ENCODE measurements at places on chromosomes 3 and 15.

DNA sequence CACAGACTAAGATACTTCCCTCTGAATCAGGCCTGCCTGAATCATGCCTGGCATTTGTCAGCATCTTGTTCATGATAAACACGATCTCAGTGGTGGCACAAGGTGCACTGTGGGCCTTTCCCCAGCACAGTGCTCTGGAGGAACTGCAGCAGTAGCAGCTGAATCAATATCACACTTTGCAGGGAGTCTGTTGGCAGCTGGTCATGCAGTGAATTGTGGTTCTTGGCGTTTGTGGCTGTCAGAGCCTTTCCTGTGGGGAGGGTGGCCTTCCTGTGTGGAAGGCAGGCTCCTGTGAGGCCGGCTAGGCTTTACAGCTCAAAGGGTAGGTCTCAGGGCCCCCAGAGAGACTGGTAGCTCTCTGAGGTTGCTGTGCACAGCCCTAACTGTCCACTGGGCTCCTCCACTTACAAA is 54.4 kb upstream of the TLE3 start:
- no peak for DNase-seq

DNA sequence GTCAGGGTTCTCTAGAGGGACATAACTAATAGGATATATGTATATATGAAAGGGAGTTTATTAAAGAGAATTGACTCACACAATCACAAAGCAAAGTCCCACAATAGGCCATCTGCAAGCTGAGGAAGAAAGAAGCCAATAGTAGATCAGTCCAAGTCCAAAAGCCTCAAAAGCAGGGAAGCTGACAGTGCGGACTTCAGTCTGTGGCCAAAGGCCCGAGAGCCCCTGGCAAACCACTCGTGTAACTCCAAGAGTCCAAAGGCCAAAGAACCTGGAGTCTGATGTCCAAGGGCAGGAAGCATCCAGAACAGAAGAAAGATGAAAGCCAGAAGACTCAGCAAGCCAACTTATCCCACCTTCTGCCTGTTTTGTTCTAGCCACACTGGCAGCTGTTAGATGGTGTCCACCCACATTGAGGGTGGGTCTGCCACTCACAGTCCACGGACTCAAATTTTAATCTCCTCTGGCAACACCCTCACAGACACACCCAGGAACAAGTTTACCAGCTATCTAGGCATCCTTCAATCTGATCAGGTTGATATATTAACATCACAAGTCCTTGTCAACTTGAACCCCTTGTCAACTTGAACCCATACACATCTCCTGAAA is 54.2 kb upstream of the ACAD9 start:
- DNase-seq: no peak

DNA sequence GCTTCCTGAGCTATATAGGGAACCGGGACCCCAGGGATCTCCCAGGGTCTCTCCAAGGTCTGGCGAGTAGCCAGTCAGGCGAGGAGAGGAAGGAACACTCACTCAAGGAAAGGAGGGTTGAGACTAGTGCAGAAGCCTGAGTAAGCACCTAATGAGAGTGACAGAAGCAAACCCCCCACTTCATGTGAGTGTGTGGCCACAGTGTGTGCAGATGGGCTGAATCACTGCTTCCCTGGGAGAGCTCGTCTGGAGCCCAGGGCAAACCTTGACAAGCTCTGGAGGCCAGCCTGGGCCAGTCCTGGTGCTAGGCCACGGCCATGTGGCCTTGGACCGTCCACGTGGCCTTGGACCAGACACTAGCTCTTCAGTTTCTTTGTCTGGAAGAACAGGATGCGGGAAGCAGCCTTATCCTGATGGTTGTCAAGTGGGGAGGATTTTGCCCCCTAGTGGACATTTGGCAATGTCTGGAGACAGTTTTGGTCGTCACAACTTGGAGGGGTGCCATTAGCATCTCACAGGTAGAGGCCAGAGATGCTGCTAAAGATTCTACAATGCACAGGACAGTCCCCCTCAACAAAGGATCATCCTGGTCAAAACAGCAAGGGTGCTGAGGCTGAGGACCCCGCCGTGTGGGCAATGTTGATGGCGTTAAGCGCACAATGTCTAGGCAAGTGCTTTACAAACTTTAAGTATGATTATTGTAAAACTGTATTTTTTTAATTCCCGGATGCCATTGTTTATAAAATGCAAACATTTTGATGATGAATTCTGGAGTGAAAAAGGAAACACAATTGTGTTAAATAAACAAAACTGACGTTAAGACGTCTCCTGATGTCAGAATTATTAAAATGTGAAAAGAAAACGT is 34.8 kb upstream of the CTSH start:
- DNase-seq: peak; percentile 60

DNA sequence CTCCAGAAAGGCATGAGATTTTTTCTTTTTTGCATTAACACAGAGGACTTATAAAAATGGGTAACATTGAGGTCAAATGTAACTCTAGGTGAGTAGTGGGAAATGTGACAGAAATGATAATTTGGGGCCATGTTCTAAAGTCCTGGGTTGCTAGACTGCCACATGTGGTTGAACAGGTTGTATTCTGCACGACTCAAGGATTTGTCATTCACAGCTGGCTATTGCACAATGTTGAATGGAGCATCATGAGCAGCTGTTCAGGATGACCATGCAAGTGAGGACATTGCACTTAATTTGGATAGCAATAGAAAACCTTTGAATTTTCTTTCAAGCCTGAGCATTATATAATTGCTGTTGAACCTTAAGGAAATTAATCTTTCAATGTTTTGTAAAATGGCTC is 396.6 kb downstream of the NAALADL2 start:
- DNase-seq: peak; percentile 49

DNA sequence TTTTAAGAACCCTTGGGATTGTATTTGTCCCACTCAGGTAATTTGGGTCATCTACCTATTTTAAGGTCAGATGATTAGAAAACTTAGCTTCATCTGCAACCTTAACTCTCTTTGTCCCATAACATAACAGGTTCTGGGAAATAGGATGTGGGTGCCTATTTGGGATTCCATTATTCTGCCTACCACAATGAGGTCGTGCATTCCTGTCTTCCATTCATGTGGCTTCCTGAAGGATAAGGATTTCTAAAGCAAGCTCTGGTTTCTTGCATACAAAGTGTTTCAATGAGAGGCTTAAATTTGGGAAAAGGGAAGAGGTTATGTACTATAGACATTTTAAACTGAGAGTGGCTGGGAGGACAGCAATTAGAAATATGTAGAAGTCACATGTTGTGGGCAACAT is 190.3 kb downstream of the MCTP2 start:
- DNase-seq: no peak

- DNase-seq: no peak
Measured at GRCh38 chr15:78243491-78243941, 9.2 kb upstream of the ACSBG1 start.

DNA sequence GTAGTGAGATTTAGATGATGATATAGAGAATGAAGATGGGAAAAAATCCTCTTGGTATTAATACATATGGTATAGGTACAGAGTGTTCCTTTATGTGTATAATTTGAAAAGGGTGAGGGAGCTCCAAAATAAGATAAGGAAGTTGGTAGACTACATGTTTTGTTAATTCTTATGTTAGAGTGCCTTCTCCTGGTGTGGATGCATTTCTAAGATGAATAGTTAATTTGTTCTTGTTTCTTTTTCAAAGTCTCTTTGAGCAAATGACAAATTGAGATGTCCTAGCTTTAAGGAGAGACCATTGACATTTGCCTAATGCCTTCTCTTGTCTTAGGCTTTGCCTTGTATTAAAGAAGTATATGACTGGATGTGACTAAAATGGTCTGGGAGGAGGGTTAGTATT is 34.1 kb downstream of the AKAP13 start:
- no peak for DNase-seq

DNA sequence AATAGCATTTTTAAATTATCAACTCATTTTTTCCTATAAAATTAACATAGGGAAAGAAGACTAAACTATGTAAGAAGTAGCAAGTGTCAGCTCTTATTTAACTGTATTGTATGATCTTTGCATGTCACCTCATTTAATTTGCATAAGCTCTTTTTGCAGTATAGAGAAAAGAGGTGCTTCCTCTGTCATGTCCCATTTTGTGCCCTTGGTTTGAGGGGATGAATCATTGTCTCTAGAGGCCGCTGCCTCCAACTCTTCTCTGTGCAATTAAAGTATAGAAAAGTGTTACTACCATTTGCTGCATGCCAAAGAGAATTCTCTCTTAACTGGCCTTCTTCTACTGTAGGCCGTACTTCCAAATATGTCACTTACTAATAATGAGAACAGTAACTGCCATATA is 93.4 kb downstream of the LRRC28 start:
- no peak for DNase-seq

GRCh38 chr3:143054011-143054410 is 52.6 kb downstream of the U2SURP start:
- DNase-seq: no peak

- no peak for DNase-seq
Measured at GRCh38 chr15:36790891-36791290, 211.5 kb downstream of the CDIN1 start.

DNA sequence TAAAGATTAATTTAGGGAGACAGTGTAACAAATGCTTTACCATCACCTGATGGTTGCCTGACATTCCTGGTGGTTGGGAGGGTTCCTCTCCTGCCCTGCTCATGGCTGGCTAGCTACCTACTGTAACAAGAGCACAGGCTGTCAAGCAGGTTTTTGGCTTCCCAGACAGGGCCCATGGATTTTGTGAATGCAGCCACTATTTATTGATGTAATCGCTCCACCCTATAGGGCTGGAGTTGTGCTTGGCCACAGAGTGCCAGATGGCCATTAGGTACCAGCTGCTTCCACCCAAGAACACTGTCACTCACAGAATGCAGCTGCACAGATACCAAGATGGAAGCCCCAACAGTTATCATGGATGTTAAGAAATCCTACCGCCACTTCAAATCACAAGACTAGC is 31.0 kb upstream of the KLHL25 start:
- no peak for DNase-seq

- no peak for DNase-seq
Measured at GRCh38 chr3:66655671-66656070, 154.8 kb upstream of the LRIG1 start.

DNA sequence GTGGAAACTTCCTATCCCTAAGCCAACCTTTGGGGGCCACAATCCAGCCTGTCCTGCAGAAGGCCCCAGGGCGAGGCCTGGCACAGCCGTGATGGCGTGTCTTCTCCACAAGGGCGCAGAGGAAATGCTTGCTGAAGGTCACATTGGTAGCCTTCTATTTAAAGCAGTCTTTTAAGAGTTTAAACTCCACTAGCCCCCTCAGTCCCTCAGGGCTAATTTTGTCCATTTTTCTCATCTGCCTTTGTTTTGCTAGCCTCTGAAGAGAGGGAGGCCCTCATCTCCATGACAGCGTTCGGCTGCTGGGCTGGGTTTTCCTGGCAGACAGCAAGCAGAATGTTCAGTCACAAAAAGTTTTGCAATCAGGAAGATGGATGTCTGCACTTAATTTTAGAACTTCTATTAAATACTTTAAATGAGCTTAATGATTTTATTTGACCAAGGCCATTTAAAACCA is 40.8 kb downstream of the RARB start:
- DNase-seq: no peak

DNA sequence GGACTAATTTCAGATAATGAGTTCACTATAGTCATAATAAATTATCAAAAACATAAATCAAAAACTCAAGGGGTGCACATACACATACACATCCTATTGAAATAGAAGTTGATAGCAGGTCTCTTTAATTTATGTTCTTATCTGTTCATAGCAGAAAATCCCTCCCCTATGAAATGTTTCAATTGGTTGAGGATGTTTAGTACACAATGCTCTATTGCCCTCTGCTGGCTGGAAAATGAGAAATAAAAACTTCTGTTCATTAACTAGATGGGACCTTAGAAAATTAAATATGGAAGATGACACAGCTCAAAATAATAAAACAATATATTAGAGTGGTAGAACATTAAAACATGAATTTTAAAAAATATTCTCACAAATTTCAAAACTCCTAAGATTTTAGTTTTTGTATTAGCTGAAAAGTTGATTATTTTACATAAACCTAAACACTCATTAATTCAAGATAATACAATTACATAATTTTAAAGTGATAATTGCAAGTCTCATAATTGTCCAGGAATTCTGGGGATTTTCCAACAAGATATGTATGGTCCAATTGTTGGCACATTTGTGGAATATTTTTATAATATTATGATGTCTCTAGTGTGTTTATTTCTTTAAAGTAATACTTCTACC is 735.0 kb downstream of the ROBO1 start:
- no peak for DNase-seq
